ENCODE measurements at places on chromosomes 1 and 21.

DNA sequence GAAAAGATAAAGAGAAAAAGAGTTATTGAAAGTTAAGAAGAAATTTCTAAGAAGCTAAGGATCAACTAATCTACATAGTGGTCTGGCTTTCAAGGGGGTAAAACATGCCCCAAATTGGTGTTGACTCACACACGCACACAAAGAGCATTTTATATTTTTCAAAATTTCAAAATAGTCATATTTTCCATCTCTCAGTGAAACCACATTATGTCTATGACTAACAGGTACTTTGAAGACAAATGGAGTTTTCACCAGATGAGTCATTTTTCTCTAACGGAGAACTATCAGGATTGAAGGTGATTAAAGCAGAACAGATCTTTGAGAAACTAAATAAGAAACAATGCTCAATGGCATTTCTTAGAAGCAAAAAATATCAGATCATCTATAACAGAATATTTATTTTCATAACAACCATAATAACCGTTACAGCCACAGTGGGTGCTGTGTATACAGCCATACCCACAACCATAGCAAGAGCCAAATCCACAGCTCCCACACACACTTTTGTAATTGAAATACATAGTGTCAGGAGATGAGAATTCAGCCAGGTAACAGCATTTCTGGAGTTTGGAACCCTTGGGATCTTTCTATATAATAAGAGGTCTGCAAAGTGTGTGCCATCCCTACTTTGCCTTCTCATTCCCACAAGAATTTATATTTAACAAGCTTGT is at the start of gene KRTAP21-3:
Gene KRTAP21-3 (minus strand): TSS at position 539 of the 671 bp plus-strand sequence. CDS start 18 bp downstream, at position 521.
- DNase-seq: no peak

DNA sequence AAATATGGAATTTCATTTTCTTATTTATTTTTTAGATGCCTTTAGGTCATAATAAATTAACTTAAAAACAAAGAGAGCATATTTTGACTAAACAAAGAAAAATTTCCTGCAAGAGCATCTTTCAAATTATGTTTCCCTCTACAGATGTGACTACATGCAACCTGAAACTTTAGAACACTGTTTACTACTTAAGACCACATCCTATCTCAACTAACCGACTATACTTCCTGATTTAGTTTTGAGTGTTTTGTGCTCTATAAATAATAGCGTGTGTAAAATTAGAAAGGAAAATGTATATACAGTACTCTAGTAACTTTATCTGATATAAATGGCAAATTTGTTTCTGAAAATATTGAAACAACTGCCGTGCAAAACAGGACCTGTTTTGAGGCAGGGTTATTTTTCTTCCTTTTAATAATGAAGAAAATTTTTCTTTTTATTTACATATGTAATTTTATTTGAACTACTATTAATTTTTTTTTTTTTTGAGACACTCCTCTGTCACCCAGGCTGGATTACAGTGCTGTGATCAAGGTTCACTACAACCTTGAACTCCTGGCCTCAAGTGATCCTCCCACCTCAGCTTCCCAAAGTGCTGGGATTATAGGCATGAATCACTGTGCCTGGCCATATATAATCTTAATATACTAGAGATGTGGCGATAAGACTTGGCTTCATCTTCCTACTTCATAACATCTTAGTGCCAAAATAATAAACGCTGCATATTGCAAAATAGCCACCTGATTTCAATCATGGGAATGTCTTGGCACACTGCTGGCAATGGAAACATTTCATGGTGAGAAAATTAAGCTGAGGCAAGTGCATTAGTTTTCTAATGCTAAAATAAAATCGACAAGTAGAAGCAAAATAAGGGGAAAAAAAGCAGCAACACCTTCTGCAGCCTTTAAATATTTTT is 12.3 kb downstream of the ZRANB2 start:
- no peak for DNase-seq

GRCh38 chr1:113903501-113904292 is 902 bp downstream of the AP4B1 start:
- DNase-seq: no peak

DNA sequence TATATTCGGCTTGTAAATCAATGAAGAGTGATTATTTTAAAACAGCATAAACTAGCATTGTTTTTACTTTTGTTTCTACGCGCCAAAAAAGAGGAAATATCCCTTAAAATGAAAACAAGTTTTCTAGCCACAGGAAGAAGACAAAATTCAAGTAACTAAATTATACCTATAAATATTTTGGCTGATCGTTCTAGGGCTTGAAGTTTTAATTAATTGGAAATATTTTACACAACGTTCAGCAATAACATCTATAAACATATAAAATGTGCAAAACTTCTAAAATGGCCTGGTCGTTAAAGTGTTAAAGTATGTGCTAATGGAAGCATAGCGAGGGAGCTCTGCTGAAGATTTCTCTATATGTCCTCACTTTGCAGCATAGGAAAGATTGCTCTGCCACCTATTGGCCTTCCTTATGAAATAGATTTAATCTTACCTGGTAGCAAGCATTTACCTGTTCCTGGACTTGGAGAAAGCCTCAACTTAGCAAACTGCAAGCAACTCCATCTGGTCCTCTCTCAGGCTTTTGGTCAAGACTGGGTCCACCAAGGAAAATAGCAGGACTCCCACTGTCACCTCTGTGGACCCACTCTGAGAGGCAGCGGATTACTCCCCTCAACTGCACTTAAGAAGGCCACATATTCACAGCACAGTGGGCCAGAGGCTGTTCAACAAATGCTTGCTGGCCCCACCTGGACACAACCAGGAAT is 351.3 kb upstream of the RUNX1 start:
- peak; percentile 13 for DNase-seq

DNA sequence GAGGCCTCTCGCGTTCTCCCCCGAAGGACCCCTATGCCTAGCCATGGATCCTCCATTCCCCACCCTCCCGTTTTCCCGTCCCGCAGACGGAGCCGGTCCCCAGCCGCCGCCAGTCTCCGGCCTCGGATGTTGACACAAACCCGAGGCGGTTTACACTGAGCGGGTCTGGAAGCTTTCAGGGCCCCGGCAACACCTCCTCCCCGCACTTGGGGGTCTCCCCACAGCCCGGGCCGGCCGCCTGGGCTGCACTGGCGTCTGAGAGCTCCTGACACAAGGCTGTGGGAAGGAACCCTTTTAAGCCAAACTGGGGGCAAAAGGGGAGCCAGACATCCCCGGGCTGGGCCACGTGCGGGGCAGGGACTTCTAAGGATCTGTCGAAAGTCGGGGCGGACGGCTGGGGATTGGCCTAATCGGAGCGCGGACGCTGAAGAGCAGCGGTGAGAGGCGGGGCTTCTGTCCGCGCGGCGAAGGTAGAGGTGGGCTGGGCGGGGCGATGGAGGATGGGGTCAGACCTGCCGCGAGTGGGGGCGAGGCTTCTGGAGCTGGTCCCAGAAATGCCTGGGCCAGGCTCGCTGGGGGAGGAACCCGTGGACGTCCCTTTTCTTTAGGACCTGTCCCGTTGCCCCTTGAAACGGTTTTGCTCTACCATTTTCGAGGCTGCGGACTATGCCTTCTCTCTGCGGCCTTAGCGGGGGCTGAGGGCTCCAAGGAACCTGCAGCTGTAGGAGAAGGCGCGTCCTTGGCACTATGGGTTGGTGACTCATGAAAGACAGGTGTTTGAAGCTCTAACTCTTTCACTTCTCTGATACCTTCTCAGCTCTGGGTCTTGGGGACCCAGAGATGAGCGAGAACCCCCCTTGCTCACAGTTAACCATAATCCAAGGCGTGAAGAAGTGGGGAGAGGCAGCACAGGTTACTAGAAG is 1.2 kb upstream of the HPCAL4 start:
- no peak for DNase-seq

DNA sequence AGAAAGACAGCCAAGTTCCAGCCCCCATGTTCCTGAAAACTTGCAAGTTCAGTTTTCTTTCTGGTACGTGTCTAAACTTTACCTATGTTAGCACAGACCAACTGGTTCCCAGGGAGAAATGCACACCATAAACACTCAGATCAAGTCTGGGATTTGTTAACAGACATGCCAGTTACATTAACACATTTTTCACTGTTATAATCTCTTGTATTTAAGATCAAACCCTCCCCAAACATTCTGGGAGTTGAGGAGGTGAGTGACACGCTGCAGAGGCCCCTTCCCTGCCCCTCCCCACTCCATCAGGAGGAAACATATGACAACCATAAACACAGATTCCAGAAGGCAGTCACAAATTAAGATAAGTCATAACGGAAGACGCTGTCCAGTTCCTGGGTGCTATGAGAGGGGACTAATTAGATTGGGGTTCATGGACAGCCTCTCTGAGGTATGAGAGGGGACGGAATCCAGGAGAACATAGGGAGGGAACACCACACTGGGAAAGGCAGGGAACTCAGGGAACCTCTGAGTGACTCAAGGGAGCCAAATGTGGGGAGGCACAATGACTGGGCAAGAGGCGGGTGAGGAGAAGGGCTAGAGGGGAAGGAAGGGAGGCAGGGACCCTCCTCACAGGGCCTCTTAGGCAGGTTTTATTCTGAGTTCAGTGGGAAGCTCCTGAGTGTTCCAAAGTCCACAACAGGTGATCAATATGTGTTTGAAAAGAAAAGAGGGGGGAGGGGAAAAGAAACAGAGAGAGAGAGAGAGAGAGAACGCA is 25.0 kb downstream of the DUSP10 start:
- no peak for DNase-seq

GRCh38 chr1:209727785-209728184 is 23.1 kb downstream of the HSD11B1 start:
- DNase-seq: no peak

GRCh38 chr21:34351786-34352241 is 12.0 kb upstream of the KCNE2 start:
- no peak for DNase-seq

GRCh38 chr1:181513786-181514297 is 30.5 kb downstream of the CACNA1E start:
- DNase-seq: no peak

DNA sequence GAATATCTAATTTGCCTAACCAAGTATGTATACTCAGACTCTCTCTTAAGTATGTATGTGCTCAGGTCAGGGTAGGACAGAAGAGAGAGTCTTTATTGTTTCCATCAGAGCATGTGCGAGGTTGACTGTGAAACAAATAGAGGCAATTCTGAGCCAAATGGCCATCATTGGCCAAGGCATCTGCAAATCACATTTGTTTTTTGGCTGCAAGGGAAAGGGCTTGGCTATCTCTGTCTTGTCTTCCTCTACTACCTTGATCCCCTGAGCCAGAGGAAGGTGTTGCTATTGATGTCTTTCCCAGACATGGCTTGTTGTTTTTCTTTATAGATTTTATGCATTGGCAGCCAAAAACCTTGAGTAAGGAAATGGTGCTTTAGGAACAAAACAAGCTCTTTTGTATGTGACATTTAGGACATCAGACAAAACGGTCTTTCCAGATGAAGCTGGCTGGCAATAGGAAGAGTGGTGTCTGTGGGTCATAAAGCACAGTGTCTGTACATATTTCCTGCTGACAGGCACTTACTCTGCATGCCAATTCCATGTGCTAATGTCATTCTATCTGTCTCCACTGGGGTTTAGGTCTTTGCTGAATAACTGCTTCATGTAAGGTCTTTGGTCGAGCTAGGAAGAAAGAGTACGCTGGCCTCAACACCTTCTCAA is 163.3 kb downstream of the BRINP2 start:
- DNase-seq: no peak

DNA sequence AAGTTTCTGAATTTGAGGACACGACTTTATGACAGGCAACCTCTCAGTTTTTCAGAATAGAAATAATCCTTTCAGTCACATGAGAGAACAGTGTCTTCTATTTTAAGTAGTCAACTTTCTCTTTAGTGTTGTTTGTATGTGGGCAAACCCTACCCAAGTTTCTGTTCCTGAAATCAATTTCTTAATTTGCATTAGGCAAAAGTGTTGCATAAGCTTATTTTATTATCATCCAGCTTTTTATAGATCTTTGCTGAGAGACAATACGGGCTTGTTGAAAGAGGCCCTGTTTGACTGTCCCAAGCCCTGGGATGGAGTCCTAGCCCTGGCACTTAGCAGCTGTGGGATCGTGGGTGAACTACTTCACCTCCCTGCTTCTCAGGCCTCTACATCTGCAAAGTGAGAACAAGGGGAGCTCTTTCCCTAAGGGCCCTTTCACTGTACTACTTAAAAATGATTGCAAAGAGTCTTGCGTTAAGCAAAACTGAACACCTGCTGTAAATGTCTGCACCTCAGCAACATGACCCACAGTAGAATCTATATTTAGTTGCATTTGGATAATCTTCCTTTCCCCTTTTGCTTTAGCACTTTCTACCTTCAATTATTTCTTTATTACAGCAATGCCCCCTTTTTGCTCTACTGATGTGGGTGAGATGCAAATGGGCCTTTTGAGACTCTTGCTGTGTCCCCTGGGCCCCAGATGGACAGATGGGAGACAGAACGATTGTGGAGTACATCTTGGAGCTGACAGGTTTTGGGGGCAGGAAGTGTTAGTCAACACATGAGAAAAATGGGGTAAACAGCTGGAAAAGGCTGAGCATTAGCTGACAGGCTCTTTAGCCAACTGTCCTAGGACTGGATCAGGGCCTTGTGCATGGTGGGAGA is 41.0 kb upstream of the SCAF4 start:
- no peak for DNase-seq

- DNase-seq: no peak
Measured at GRCh38 chr1:171645553-171646248, 6.8 kb downstream of the MYOC start.

- no peak for DNase-seq
Measured at GRCh38 chr1:27145934-27146354, 9.0 kb downstream of the SLC9A1 start.

DNA sequence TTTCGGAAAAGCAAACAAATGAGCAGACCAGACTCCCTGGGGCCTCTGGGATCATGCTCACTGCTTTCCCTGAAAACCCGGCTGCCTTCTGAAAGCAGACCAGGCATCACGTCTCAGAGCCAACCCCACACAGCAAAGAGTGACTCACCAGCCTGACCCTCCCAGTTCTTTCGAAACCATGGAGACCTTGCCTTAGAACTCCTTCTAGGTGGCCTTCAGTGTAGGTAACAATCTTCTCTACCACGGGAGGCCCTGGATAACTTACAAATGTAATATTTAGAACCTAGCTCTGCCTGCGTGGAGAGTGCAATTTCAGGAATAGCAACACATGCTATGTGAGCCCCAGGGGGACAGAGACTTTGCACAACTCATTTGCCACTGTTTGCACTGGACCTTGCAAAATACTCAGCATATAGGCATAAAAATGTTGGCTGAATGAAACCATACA is 105.2 kb downstream of the SUSD4 start:
- DNase-seq: no peak

DNA sequence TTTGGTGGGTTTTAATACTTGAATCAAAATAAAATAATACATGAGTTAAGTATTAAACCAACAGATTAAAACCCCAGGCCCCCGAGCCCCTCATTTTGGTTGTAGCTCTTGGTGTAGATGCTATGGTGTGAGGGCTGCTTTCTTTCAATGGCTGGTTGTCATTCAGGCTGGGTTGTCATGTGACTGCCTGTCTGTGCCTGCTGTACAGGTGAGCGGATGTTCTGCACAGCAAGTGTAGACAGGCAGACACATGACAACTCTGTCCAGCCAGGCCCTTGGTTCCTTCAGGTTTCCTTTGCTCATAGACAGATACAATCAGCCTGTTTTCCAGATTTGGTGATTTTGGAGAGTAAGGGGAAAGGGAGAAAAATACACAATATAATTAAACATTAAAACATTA is 281.9 kb upstream of the C1orf105 start:
- DNase-seq: no peak

Data from stimulated activated CD8-positive, alpha-beta memory T cell treated with anti-CD3 and anti-CD28 coated beads, Interleukin-15, amount 100 ng/mL, for 4 hours (primary cell).